Sciatic nerve (tissue), 2 donors: ENCODE measurements at places on chromosomes 6 and 20.

GRCh38 chr6:95948324-95948723 is 67.5 kb upstream of the FUT9 start:
- DNase-seq: no peak

DNA sequence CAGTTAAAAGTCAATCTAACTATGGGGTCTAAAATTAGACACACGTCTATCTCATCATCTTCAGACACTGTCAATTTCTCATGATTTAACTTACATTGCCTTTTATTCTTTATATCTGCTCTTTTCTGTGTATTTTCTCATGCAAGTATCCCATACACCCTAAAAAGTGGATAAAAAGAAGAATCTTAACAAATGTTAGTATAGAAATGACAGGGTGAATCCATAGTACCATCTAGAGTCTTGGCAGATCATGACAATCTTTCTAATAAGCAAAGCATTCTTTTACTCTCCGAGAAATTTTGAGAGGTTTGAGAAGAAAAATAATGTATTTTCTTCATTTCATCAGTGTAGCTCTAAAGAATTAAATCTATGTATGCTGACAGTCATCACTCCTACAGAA is 382.7 kb downstream of the C6orf118 start:
- DNase-seq: no peak

GRCh38 chr6:132736239-132736638 is 21.5 kb downstream of the VNN2 start:
- no peak for DNase-seq

DNA sequence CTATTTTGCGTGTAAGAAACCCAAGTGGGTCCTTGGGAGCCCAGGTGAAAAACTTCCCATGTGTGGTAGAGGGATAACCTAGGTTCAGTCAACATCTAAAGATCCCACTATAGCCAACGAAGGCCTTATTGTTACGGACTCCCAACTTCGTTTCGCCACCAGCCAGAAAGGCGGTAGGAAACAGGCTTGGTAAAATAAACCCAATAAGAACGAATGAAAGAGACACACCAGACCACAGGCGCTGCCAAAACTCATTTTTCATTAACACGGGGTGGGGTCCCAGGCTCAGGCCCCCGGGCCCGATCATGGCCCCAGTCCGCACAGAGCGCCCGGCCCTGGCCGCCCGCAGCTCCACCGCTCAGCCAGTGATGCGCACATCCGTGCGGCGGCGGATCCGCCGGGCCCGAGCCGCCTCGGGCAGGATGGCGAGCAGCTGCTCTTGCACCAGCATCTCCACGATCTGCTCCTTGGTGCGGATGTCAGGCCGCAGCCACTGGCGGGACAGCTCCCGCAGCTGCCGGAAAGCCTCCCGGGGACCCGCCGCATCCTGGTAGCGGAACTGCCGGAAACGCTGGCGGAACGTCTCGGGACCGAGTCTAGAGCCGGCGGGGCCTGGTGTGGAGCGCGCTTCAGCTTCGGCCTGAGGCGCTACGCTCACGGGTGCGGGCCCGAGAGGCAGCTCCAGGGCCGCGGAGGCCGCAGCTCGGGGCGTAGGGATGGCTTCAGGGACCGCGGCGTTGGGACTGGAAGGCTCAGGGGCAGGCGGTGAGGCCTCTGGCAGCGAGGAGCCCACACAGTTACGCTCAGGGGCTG is 709 bp downstream of the SCAND1 start:
- peak; percentile 75 for DNase-seq

DNA sequence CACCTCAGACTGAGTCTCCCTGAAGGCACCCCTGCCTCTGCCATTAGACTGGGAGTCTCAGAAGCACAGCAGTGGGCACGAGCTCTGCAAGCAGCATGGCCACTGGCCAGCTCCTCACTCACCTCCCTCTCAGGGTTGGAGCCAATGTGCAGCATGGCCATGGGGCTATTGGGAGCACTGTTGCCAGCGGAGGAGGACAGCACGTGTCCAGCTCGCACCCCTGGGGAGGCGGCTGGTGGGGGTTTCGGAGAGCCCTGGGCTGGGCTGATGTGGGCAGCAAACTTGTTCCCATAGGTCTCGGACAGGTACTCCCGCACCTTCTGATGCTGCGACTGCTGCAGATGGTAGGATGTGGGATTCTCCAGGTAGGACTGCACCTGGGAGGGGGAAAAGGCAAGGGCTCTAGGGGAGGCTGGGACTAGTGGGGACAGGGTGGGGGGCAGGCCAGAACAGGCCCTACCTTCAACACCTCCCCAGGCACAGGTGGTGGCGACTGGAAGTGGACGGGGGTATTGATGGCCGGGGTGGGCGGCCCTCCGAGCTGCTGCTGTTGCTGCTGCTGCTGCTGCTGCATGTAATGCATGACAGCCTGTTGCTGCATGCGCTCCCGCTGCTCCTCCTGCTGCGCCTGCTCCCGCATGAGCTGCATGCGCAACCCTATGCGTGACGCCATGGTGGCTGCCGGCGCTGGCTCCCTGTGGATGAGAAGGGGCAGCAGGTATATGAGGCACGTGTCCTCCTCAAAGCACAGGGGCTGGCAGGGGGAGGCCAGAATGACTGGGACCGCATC is 44.7 kb downstream of the TFEB start:
- peak; percentile 48 for DNase-seq

- DNase-seq: no peak
These were observed 10.9 kb upstream of the ANKEF1 start for GRCh38 chr20:10023911-10024310.

GRCh38 chr20:23596579-23597250 is 9.0 kb downstream of the CST9 start:
- DNase-seq: no peak

DNA sequence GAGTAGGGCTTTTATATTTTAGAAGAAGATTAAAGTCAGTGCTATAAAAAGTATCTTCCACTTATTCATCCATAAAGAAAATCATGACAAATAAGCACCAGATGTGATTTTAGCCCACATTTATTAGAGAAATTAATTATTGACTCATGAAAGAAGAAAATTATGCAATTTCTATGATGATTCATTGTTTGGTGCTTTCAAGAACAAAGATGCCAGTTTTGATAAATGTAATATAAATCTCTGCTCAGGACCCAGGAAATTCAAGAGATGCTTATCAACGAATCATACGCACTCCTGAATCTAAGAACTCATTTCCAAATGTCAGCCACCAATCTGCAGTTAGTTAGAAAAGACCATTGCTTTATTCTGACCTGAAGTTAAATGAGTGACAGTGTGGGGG is 211.4 kb downstream of the ARHGAP18 start:
- no peak for DNase-seq

DNA sequence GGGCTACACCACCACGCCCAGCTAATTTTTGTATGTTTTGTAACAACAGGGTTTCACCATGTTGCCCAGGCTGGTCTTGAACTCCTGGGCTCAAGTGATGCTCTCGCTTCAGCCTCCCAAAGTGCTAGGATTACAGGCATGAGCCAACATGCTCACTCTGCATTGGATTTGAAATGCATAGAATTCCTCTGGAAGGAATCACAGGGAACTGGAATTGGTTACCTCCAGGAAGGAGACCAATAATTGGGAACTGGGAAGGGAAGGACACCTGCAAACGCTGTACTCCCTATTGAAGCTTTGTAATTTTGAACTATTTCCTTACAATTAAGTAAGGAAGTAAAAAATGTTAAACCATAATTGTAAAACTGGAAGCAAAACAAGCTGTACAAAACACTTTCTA is 12.3 kb upstream of the TP53INP2 start:
- no peak for DNase-seq

DNA sequence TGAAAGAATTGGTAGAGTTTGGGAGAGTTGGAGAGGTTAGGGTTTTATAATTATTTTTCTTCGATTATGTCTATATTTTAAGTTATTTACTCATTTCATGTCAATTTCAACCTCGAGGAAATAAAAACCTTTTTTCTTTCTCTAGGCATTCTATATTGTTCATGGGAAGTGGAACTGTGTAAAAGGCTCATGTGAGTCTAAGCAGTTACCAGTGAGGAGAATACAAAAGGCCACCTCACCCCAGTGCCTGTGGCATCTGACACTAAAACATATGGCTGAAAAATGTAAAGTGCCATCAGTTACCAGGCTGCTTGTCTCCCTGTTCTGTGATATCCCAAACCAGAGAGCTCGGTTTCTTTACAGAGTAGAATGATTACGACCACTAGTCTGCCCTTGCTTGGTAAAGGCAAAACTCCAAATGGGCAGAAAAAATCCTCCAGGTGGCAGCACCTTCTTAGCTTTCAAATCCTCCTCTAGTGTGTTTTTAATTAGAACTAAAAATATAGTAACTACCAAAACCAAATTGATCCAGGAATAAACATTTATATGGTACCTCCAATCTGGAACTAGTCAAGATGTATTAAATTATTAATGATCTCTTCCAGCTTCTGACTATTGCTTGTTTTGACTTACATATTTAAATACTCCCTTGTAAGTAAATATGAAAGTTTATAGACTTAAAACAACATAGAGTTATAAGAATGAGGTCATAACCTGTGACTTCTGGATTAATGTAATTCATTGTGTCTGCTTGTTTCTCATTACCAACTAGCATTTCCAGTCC is 122.6 kb upstream of the MCHR2 start:
- no peak for DNase-seq

DNA sequence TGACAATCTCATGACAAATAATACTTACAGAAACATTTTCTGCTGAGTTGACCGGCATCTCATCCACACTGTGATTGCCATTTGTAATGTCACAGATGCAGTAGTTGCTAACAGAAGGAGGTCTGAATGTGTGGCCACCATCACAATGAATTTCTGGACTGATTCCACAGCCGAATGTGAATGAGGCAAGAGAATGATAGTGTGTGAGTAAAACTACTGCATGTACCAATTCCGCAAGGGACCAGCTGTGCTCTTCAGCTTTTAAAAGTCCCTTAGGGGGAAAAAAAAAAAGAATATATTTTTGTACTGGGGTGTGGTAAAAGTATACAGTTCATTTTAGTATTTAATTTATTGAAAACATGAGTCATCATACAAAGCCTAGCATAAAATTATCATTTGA is 96.2 kb downstream of the SESN1 start:
- DNase-seq: no peak

DNA sequence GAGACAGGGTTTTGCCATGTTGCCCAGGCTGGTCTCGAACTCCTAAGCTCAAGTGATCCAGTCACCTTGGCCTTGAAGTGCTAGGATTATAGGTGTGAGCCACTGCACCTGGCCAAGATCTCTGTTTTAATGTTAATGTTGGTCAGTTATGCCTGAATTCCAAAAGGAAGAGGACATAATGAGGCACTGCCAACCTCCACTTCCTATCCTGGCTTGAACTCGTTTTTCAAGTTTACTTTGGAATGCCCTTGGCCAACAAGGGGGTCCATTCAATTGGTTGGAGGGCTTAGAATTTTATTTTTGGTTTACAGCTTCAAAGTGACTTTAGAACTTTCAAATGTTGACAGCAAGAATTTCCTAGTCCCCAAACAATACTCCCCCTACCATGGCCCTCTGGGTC is 29.8 kb downstream of the DNAAF9 start:
- DNase-seq: no peak

DNA sequence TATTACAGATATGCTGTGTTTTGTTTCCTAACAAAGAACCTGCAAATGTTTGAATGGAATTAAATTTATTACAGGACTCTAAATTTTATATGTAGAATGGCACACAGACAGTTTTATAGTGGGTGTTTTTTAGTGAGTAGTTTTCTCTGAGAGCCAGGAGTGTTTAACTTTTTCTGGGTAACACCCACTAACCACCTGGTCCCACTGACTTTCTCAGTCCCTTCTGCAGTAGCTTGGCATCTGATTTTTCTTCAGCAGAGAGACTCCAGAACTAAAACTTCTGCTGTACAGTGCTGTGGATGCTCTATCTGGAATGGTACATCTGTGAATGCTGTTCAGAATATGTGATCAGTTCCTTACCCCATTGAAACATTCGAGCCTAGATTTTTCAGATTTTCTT is 6.3 kb downstream of the YWHAB start:
- no peak for DNase-seq

DNA sequence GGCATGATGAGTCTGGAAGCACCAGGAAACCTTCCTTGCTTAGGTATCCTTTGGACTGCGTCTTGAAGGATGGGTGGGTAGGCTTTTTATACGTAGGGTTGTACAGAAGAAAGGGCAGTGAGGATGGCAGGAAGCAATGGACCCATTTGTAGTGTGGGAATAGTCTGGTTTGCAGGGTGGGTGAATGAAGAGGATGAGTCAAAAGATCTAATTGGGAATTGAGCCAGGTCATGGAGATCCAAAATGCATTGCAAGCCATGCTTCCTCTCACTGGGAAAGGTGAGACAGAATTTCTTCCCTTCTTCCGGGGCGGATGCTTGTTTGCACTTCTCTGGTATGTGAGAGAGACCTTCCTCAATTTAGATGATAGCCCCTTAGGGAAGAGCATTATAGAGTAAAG is 10.1 kb upstream of the BTBD3 start:
- DNase-seq: no peak

DNA sequence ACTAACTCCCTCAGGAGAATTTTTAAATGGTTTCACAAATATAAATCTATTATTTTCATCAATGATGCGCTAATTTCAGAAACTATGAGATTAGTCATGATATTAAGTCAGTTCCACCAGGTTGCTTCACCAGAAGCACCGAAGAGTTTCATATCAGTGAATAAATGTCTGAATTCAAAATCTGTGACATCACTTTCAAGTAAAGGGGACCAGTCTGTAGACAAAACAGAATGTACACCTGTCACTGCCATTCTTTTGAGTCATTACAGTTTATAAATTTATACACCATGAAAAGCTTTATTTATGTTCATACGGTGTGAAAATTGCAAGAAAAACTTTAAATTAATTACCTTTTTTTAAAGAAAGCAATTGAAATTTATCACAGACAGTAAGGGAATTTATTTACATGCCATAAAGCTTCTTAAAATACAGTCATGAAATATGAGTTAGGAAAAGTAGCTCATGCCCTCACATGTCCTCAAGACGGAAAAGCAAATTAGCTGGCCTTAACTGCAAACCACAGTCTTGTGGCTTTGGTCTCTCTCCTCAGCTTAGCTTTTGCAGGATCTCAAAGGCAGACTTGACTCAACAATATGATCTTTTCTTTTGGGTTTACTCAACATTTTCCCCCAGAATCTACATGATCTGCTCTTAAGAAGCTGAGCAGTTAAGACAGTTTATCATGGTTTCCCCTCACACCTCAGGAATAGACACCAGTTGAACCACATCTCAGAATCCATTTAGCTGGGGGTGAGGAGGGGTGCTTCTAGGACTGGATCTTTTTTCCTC is 177.7 kb upstream of the MCHR2 start:
- no peak for DNase-seq

DNA sequence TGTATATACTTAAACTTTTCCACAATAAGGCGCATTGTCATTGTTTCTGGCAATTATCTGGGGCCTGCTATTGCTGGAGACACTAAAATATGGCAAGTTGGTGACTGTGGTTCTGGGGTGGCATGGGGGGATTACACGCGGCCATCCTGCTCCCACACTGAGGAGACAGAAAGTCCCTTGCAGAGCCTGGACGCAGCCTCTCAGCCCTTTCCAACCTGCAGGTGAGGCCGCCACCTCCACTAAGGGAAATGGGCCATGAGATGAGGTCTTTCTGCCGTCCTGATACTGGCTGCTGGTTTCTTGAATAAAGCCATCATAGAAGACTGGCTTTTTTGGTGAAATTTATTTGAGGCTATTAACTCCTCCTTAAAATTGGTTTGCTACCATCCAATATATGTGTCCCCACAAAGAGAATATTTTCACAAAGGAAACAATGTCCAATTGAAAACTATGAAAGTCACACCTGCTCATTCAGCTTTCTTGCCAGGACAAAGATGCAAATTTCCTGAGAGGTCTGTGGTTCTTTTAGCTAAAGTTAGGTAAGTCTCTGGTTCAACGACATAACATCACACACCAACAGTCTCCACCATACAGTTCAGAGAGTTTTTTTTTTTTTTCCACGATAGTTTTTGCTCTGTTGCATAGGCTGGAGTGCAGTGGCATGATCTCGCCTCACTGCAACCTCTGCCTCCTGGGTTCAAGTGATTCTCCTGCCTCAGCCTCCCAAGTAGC is 13.0 kb downstream of the TXNDC5 start:
- no peak for DNase-seq
